Suppressor macrophage (primary cell): ENCODE measurements at places on chromosomes 5 and 9.

- DNase-seq, result peak; percentile 69
Measured at GRCh38 chr9:134065612-134066419, 2.0 kb downstream of the BRD3 start.

DNA sequence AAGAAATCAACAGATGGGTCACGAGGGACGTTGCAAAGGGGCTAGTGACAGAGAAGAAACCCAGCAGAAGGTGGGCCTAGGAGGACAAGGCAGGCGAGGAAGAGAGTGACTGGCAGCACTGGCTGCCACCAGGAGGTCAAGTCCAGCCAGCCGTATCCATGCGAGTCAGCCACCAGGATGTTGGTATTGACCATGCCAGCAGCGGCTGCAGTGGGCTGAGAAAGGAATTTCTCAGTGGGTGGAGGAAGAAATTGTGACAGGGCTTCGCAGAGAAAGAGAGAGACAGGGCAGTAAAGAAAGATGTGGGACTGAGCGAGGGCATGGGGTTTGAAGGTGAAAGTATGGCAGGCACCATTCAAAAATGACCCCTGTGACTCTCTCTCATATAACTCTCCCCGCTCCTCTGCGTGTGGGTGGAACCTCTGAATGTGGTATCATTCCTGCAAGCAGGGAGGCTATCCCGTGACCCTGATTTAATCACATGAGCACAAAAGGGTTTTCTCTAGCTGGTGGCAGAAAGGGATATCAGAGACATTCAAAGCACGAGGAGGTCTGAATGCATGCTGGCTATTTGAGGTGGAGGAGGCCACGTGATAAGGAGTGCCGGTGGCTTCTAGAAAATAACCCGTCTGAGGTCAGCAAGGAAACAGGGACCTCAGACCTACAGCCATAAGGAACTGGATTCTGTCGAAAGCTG lies 45.4 kb upstream of the FBXW11 start:
- DNase-seq, result peak; percentile 48

- peak; percentile 2 for DNase-seq
Measured at GRCh38 chr5:89930591-89931392, 478.8 kb downstream of the CETN3 start.

- DNase-seq, result no peak
Measured at GRCh38 chr9:92642041-92642451, 27.9 kb downstream of the IPPK start.

- DNase-seq, result no peak
Measured at GRCh38 chr9:35627575-35627974, 9.4 kb upstream of the CD72 start.

- peak; percentile 50 for DNase-seq
Measured at GRCh38 chr9:91978740-91979414, 28.8 kb upstream of the ROR2 start.

- DNase-seq, result no peak
Measured at GRCh38 chr9:113646491-113646890, 183.0 kb downstream of the RGS3 start.

- DNase-seq, result no peak
Measured at GRCh38 chr5:167014401-167015056, 1276.9 kb upstream of the WWC1 start.

DNA sequence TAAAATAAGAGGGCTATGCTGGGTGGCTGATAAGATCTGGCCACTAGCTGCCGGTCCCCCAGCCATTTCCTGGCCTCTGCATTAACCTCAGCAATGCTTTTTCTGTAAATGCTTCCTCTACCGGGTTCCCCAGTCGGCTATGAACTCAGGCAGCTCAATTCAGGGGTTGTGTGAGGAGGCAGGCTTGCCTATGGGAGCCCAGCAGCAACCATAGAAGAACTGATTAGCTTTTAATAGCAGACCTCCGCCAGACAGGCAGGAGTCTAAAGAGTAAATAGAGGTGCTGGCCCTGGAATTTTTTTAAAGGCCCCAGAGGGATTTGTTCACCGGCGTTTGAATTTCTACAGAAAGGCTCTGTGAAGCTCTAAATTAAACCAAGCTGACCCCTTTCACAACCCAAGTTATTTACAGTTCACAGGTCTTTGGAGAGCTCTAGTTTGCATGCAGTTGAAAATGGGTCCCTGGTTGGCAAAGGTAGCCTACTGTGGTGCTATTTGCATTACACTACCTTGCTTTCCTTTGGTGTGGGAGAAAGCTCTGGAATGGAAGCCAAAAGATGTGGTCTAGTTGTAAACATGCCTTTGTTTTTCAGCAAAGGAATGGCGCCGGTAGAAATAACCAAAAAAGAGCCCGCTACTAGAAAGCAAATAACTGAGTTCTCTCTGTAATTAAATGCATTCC lies 289.7 kb upstream of the SEMA6A start:
- no peak for DNase-seq

DNA sequence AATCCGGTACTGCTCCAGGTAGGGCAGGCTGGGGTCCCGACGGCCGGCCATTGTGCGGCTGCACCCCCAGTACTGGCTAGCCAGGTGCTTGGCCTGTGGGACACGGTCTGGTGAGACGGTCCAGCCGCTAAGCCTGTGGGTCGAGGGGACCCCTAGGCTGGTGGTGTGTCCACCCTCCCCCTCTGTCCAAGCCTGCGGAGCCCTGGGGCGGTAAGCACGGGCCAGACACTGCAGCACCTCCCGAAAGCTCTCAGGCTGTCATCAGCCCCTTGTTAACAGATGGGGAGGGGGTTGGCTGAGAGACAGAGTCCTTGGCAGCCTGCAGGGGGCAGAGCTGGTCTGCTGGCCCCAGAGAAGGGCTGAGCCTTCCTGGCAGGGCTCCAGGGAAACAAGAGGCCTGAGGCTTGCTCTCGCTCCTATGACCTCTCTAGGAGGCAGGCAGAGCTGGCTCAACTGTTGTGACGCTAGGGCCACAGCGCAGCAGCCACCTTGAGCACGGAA lies 11.8 kb upstream of the MRNIP start:
- peak; percentile 38 for DNase-seq

GRCh38 chr5:60453186-60453976 lies 246.6 kb downstream of the DEPDC1B start:
- DNase-seq, result no peak

GRCh38 chr5:169112016-169112415 lies 188.9 kb downstream of the SLIT3 start:
- DNase-seq, result no peak

DNA sequence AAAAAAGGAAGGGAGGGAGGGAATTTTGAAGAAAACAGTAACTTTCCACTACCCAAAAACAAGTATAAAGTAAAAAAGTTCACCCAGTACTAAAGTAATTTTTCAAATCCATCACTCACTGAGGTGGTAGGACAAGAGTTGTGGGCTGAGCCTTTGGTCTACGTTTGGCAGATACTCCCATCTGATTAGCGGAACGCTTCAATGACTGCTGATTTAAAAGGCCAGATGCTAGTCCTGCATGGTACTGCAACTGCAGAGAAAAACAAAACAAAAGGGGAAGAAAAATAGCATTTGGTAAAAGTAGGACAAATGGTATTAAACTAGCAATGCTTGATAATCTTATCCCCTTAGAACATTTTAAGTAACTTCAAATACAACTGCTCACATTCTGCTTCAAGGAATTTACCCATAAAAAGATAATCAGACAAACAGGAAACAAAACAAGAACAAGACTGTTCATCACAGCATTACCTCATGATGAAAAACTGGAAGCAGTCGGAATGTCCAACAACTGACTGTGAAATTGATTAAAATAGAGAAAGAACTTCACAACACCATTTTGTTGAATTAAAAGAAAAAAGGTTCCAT lies 65.4 kb downstream of the MED27 start:
- no peak for DNase-seq

DNA sequence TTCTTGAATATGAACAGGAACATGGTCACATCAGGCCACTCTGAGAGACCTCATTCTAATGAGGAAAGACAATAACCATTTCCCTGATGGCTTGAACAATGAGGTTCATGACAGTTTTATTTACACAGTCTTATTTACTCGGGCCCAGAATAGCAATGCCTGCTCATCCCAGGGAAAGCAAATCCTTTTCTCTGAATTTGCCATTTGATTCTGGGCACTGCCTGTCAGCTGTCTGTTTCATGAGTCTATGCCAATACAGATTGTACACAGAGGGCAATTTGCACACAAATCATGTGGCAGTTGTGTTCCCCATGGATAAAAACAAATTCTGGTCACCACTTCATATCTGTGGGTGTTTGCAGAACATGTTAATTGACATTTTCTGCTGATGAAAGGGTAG lies 492.5 kb downstream of the ACTL7B start:
- DNase-seq, result no peak

DNA sequence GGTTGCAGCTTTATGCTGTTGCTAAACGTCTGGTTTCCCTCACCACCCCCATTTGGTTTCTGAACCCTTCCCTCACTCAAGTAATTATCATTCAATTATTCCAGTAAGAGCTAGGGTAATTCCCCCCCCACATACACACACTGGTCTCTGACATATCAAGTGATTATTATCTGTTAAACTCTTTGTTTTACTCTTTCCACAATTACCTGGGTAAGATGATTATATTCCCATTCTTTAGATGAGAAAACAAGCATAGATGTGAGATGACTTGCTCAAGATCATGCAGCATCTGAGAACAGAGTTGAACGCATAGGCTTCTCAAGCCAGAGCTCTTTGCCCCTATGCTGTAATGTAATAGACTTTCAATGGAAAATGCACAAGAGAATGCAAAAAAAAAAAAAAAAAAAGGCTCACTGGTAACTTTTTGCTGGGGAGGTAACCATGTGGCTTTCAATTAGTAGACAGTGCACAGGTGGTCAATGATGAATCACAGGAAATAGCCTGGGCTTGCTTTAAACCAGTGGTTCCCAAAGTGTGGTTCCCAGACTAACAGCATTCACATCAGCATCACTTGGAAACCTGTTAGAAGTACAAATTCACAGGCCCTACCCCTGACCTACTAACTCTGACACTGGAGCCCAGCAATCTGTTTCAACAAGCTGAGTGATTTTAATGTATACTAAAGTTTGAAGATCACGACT lies 87.6 kb downstream of the PIK3R1 start:
- no peak for DNase-seq

GRCh38 chr5:103425686-103426454 lies 136.7 kb downstream of the NUDT12 start:
- no peak for DNase-seq

- no peak for DNase-seq
Measured at GRCh38 chr5:584846-585245, 27.3 kb upstream of the CEP72 start.

DNA sequence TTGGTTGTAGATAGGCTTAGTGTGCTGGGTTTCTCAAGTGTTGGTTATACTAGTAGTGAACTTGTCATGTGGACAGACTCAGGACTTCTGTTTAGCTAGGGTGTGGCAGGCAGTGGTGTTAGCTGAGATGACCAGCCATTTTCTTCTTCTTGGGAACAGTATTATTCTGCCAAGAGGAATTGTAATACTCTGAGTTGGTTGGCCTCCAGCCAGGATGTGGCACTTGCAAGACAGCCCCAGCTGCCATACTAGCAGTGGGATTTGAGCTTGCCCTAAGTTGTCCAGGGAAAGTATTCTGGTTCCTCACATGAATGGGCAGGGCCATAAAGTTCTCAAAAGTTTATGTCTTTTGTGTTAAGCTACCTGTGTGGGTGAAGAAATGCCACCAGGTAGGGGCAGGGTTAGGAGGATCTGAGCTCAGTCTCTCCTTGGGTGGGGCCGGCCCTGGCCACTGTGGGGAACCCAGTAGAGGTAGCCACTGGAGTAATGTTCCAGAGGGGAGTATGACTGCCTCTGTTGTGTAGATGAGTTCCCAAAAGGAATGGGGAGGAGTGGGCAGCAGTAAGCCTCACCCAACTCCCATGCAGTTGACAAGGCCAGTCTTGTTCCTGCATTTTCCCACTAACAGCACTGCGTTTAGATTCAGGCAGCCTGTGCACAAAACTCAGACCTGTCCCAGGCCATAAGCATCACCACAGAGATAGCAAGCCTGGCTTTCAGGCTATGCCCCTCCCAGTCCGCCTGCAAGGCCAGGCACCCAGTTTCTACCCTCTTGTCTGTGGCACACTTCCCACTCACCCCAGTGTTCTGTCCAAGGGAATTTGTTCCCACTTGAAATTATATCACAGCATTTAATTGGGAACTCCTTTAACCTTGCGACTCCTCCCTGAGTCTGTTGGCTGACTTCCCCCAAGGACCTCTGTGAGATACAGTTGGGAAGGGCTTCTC lies 250.7 kb downstream of the ANXA1 start:
- no peak for DNase-seq

GRCh38 chr5:61933787-61934626 lies 372.0 kb upstream of the KIF2A start:
- peak; percentile 56 for DNase-seq

DNA sequence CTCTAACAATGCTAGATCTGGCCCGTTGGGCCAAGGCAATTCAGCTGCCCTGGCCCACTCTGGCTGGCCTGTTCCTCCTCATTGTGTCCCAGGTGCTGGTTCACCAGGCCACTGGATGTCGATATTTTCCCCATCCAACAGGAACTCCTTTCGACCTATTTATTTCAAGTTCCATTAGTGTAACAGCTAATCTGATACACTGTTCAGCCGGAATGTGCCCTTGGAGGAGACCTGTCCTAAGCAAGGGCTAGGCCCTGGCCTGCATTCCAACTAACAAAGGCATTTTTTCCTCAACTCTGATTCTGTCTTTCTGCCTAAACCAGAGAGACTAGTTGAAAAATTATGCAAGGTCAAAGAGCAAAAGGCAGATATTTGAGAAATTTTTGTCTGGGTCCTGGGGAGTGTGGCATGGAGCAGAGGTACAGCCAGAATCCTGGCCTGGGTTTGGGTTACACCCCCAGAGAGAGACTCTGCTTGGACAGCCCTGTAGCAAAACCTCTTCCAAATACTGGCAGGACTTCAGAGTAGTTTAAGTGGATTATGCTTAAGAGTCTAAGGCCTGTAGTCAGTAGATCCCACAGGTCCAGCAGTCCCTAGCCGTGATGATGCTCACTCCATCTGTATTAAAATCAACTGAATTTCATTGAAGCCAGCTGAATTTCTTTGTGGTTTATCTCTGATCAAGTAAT lies 36.1 kb downstream of the MARCHF11 start:
- DNase-seq, result no peak

GRCh38 chr9:129338724-129339430 lies 160.8 kb upstream of the IER5L start:
- peak; percentile 80 for DNase-seq

- peak; percentile 83 for DNase-seq
Measured at GRCh38 chr5:95841914-95842812, 19.6 kb upstream of the GLRX start.

GRCh38 chr9:123406016-123406415 lies 50.0 kb downstream of the CRB2 start:
- DNase-seq, result no peak
